Spinal cord (tissue), 10 donors: ENCODE measurements at places on chromosomes 7 and 10. TPM values are rescaled to one million over a fixed set of nuclear protein-coding genes. Genes with fewer than 3 reads are reported as not detected.

Gene GIMAP2
- total RNA-seq: 14.3 TPM

GRCh38 chr7:128395748-128396147, 14.0 kb downstream of the IMPDH1 start:
- DNase-seq: no peak
- H3K27ac ChIP-seq: no peak overlapping the region
- no peaks in the 10 kb centered on the region for H3K27me3 ChIP-seq
- peaks cover 78% of the 10 kb centered on the region for H3K36me3 ChIP-seq

Gene C7orf33
- not detected for total RNA-seq

DNA sequence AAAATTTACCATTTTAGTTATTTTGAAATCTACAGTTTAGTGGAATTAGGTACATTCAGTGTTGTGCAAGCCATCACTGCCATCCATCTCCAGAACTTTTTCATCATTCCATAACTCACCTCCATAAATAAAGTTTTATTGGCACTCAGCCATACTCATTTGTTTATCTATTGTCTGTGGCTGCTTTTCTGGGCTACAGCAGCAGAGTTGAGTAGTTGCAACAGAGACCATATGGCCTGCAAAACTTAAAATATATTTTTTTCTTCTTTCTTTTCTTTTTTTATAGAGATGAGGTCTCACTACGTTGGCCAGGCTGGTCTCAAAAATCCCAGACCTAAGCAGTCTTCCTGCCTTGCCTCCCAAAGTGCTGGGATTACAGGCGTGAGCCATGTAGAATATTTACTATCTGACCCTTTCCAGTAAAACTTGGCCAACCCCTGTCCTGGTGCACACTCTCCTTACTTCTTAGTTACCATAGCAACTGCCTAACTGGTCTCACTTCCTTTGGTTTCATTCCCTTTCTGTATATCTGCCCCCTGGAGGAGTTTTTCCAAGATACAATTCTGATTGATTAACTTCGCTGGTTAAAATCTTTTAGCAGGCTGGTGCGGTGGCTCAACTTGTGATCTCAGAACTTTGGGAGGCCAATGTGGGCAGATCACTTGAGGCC, 133.2 kb downstream of the CUX1 start:
- no peak for DNase-seq
- no peak overlapping the region for H3K27ac ChIP-seq
- no peaks in the 10 kb centered on the region for H3K27me3 ChIP-seq

DNA sequence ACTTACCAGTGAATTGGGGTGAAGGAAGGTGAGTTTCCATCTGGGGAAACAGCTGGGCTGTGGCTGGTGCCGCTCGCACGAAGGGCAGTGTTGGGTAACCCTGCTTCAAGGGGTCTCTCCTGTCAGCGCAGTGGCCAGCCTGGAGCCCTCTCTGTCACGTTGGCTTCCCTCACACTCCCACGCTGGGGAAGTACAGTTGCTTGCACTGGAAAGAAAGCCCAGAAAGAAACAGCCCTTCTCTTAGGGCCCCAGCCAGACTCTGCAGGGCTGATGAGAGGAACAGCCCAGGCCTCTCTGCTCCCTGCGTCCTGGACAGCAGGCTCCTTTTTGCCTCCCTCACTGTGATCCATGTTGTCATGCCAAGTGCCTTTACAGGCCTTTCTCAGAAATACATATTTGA, 40.3 kb upstream of the TRIM8 start:
- no peaks in the 10 kb centered on the region for H3K27me3 ChIP-seq
- no peak overlapping the region for H3K4me3 ChIP-seq
- DNase-seq: no peak
- no peak overlapping the region for H3K27ac ChIP-seq
- H3K4me1 ChIP-seq: peaks cover 15% of the 10 kb centered on the region

Gene SGCE
- 146 TPM for total RNA-seq

GRCh38 chr10:60518745-60519144, 129.1 kb upstream of the ANK3 start:
- H3K27ac ChIP-seq: no peak overlapping the region
- H3K4me1 ChIP-seq: no peaks in the 10 kb centered on the region
- peak; percentile 42 for DNase-seq
- no peak overlapping the region for H3K4me3 ChIP-seq

DNA sequence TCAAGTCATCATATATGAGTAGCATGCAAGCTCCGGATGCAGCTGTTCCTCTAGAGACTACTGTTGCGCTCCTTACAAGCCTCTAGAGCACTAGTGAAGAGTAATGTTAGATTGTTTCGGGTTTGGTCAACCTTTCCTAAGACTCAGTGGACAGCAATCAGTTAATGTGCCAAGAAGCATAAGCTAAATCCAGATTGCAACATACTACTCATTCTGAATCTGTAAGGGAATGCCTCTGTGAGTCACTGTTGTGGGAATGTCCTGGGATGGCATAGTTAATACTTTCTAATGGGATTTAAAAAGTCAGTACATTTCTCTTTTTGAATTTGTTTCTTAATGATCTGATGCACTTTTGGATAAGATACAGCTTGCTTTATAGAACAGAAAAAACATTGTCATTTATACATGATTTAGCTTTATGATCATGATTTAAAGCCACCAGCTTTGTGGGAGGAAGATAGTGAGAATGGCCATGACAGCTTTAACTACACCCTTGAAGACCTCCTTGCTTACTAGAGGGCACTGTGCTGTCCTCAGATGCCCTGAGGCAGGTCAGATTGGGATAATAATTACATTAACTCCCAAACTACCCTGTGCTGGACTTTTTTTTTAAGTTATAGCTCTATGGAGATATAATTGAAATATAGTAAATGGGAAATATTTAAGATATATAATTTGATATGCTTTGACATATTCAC, 138.4 kb downstream of the SDK1 start:
- no peak overlapping the region for H3K27ac ChIP-seq
- H3K4me3 ChIP-seq: no peak overlapping the region
- H3K4me1 ChIP-seq: no peaks in the 10 kb centered on the region
- H3K36me3 ChIP-seq: no peaks in the 10 kb centered on the region

- H3K4me1 ChIP-seq: no peaks in the 10 kb centered on the region
- no peak overlapping the region for H3K4me3 ChIP-seq
- no peak for DNase-seq
- H3K27ac ChIP-seq: no peak overlapping the region
- no peaks in the 10 kb centered on the region for H3K36me3 ChIP-seq
- H3K27me3 ChIP-seq: no peaks in the 10 kb centered on the region
Measured at GRCh38 chr10:8323428-8324054, 269.1 kb downstream of the GATA3 start.

DNA sequence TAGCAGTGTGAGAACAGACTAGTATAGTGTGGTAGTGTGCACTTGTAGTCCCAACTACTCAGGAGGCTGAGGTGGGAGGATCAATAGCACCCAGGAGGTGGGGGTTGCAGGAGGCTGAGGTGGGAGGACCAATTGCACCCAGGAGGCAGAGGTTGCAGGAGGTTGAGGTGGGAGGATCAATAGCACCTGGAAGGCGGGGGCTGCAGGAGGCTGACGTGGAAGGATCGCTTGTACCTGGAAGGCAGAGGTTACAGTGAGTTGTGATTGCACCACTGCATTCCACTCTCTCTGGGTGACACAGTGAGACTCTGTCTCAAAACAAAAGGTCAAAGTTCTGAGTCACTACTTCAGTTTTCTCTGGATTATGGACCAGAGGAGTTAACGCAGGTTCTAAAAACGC, 22.6 kb upstream of the DIP2C start:
- no peak overlapping the region for H3K27ac ChIP-seq
- no peaks in the 10 kb centered on the region for H3K27me3 ChIP-seq
- H3K4me3 ChIP-seq: no peak overlapping the region

GRCh38 chr10:128861018-128861901, 605.8 kb upstream of the MGMT start:
- H3K27ac ChIP-seq: no peak overlapping the region
- no peak for DNase-seq
- no peaks in the 10 kb centered on the region for H3K36me3 ChIP-seq
- H3K27me3 ChIP-seq: no peaks in the 10 kb centered on the region
- H3K4me1 ChIP-seq: peaks cover 7% of the 10 kb centered on the region

- H3K27ac ChIP-seq: no peak overlapping the region
- no peak overlapping the region for H3K4me3 ChIP-seq
- DNase-seq: no peak
- H3K27me3 ChIP-seq: no peaks in the 10 kb centered on the region
- no peaks in the 10 kb centered on the region for H3K36me3 ChIP-seq
- H3K4me1 ChIP-seq: no peaks in the 10 kb centered on the region
Measured at GRCh38 chr10:130301021-130301892, 165.1 kb downstream of the GLRX3 start.

Gene CRTAC1
- 35.0 TPM for total RNA-seq

- no peaks in the 10 kb centered on the region for H3K27me3 ChIP-seq
- DNase-seq: no peak
Measured at GRCh38 chr10:7610651-7611389, 55.9 kb downstream of the ITIH5 start.

Gene LIPK
- total RNA-seq: not detected

GRCh38 chr7:151035026-151035717, 6.9 kb downstream of the ABCB8 start:
- no peak overlapping the region for H3K27ac ChIP-seq
- DNase-seq: no peak
- peaks cover 89% of the 10 kb centered on the region for H3K36me3 ChIP-seq
- H3K4me3 ChIP-seq: no peak overlapping the region

Gene ASB4
- 0.20 TPM for total RNA-seq

DNA sequence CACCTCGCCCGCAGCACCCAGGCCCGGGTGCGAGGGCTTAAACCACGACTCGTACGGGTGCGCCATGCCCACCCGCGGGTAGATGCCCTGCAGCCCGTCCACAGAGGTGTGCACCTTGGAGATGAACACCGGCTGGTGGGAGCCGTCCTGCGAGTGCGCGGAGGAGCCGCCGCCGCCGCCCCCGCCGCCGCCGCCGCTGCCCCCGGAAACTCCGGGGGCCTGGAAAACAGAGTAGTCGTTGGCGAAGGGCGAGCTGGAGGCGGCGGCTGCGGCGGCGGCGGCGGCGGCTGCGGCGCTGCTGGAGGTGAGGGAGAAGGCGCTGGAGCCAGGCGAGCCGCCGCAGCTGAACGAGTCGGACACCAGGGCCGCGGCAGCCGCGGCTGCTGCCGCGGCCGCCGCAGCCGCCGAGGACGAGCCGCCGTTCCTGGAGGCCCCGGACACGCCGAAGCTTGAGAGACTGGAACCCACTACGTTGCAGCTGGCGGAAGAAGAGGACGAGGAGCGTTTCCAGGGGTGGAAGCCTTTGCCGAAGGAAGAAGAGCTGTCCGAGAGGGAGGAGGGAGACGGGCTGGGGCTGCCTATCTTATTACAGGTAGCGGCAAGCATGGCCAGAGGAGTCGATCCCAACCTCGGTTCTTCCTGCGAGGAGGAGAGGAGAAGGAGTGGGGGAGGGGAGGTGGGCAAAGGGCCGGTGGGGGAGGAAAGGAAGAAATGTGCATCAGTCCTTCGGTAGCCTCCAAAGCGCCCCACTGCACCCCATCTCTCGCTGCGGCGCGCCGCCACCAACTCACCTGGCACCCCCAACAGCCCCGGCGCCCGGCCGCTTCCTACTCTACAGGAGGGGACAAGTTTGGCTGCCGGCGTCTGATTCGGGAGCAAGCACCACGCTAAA, 1.3 kb downstream of the SP8 start:
- peak overlapping the region; percentile 50 for H3K4me3 ChIP-seq
- peaks cover 28% of the 10 kb centered on the region for H3K4me1 ChIP-seq
- H3K27ac ChIP-seq: peak overlapping the region; percentile 25
- no peaks in the 10 kb centered on the region for H3K36me3 ChIP-seq
- peaks cover 96% of the 10 kb centered on the region for H3K27me3 ChIP-seq

- H3K36me3 ChIP-seq: peaks cover 66% of the 10 kb centered on the region
- no peaks in the 10 kb centered on the region for H3K27me3 ChIP-seq
- DNase-seq: peak; percentile 29
Measured at GRCh38 chr10:72074574-72075375, 13.6 kb downstream of the SPOCK2 start.

GRCh38 chr10:97307866-97308780, 10.9 kb upstream of the FRAT1 start:
- H3K27me3 ChIP-seq: no peaks in the 10 kb centered on the region
- no peaks in the 10 kb centered on the region for H3K4me1 ChIP-seq
- H3K36me3 ChIP-seq: no peaks in the 10 kb centered on the region
- DNase-seq: no peak
- H3K27ac ChIP-seq: no peak overlapping the region

Gene SPDYE9
- 0.06 TPM for total RNA-seq

Gene CCDC146
- total RNA-seq: 19.6 TPM

DNA sequence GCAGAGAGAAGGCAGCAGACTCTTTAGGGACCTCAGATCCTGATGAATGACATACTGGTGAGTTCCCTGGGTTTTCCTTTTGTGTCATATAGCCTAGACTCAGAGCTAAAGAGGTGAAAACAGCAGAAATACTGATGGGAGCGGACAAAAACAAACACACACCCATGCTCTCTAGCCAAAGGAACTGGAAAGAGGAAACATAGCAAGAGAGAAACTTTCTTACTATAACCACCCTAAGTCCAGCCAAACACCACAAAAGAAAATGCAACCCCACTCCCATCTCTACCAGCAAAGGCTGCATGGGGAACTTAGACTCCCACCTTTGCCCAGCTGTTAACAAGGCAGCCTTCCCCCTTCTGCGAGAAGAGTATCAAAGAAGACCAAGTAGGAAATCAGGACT, 16.3 kb downstream of the GSAP start:
- H3K4me1 ChIP-seq: no peaks in the 10 kb centered on the region
- H3K4me3 ChIP-seq: no peak overlapping the region
- no peak for DNase-seq
- H3K36me3 ChIP-seq: no peaks in the 10 kb centered on the region

- peak within 1 kb of the TSS; percentile 81 for H3K27ac ChIP-seq
- peaks cover 35% of the 10 kb centered on the region for H3K36me3 ChIP-seq
- no peaks in the 10 kb centered on the region for H3K27me3 ChIP-seq
- DNase-seq: no peak
- H3K4me1 ChIP-seq: peaks cover 46% of the 10 kb centered on the region
- no peak within 1 kb of the TSS for H3K4me3 ChIP-seq
Measured at GRCh38 chr7:832167-832967, at the start of gene SUN1. Gene SUN1, plus strand, starts transcription at chr7:832476. Its CDS starts 49 bp downstream, at chr7:832525.

DNA sequence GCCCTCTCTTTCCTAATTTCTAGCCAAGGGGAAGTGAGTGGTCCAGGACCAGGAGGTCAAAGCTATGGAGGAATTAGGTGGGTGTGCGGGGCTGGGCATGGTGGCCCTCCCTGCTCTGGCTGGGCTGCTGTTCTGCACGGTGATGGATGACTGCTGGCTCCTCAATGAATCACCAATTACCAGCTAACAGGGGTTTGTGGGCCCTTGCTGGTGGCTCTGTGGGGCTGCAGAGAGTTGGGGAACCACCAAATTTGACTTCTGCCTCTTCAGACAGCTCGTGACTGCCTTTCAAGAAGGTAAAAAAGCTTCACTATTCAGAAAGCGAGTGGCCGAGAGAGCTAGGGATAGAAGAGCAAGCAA, 35.0 kb upstream of the HABP2 start:
- H3K27me3 ChIP-seq: no peaks in the 10 kb centered on the region
- no peak overlapping the region for H3K4me3 ChIP-seq
- peaks cover 2% of the 10 kb centered on the region for H3K4me1 ChIP-seq
- DNase-seq: no peak
- H3K27ac ChIP-seq: no peak overlapping the region
- H3K36me3 ChIP-seq: no peaks in the 10 kb centered on the region

Gene VENTX
- 0.06 TPM for total RNA-seq

- no peak for DNase-seq
- H3K27me3 ChIP-seq: no peaks in the 10 kb centered on the region
- peak overlapping the region; percentile 93 for H3K27ac ChIP-seq
- peaks cover 16% of the 10 kb centered on the region for H3K4me1 ChIP-seq
- H3K36me3 ChIP-seq: no peaks in the 10 kb centered on the region
- no peak overlapping the region for H3K4me3 ChIP-seq
Measured at GRCh38 chr10:3473271-3473670, 300.7 kb upstream of the PITRM1 start.
